ENCODE measurements at places on chromosomes 11 and 22.
A peak's percentile ranks its signal among the peaks of the same experiment; 100 is the strongest.

DNA sequence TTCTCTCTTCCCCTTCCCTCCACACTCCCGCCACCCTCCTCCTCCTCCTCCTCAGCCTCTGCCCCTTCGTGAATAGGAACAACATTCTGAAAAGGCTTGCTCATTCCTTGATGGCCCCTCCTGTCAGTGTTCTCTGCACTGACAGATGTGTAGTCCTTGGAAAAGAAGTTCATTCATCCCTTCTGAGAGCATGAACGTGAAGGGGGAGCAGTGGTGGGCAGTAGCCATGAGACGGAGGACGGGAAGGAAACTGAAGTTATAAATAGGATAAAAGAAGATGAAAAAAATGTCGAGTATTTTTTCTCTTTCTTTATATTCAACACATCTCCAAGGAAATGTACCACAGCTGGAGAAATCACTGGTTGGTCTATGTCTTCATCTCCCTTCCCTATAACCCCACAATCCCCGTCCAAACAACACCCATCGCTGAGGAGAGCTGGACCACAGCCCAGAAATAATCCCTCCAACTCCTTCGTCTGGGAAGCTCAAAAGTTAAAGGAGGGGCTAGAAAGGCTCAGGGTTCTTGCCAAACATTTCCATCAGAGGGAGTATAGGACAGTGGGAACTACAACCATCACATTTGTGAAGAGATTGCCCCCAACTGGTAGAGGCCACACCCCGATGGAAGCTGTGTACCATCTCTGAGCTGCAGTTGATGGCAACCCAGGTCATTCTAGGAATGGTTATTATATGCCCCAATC is 33.5 kb downstream of the ETS1 start:
- DNase-seq = no peak

DNA sequence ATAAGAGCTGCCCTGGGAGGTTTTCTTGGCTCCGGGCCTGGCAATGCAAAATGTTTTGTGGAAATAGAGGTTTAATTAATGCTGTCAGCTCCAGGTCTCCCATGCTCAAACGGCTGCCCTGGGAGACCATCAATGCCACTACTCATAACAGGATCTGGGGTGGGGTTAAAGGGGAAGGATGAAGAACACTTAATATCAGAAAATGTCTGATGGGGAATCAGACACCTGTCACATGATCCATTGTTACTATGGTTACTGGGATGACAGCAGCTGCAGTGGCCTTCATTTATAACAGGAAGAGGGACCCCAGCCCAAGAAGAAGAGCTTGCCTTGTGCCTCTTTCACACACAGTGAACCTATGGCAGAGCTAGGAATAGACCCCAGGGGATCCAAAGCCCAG is 2.2 kb upstream of the SYT13 start:
- no peak for DNase-seq

GRCh38 chr11:46203746-46204145 is 73.7 kb upstream of the CREB3L1 start:
- DNase-seq = no peak

DNA sequence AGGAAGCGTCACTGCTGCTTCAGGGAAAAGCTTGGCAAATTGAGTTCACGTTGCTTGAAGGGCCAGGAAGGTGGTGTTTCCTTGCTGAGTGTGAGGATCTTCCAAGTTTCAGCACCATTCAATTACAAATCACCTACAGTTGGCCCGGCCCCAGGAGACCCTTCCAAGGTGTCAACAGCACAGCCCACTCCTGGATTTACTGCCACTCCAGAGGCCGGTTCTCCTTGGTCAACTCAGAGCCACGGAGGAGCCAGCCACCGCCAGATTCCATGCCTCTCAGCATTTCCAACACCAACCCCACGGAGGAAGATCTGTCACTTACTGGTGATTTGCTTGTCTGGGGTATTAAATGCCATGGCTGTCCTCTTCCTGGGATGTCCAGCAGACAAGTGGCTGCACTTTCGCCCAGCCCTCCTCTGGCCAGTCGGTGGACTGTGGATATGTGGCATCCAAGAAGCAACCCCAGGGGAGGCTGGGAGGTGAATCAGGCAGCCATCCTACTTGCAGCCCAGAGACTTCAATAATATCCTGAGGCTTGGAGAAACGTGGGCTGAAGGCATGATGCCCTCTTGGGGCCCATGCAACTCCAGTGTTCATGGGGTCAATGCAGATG is 74.1 kb upstream of the SHANK2 start:
- DNase-seq = no peak

GRCh38 chr11:128621601-128622501 is 34.5 kb upstream of the ETS1 start:
- no peak for DNase-seq

GRCh38 chr22:36267896-36268485 is 15.1 kb downstream of the APOL1 start:
- DNase-seq = no peak

GRCh38 chr22:30337461-30337778 is 10.7 kb upstream of the TBC1D10A start:
- DNase-seq = no peak

DNA sequence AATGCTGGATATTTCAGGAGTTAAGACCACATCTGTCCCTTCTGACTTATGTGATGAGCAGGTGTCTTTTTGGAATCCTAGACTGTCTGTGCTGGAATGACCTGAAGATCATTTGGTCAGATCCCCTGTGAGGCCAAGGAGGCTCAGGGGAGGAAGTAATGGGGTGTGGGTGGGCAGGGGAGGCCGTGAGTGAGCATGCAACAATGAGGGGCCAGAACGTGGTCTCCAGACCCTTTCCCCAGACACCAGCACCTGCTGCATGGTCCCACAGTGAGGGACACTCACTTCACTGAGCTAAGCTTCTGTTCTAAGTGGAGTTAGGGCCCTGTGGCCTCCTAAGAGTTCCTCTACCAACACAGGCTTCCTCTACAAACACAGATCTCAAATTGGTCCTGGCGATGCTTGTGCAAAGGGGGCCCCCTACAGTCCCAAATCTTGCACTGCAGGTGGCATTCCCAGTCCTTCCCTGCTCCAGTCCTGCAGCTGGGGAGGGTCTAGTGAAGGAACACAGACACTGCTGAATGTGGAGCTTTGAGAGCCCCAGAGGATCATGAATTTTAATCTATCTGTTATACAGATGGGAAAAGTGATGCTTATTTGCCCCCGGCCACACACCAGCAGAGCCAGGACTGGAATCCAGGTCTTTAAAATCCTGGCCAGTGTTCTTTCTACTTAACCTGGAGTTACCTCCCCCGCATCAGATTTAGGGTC is 7.4 kb downstream of the USP2 start:
- peak; percentile 83 for DNase-seq

GRCh38 chr11:65500387-65501185 is 1.7 kb downstream of the MALAT1 start:
- peak; percentile 50 for DNase-seq

DNA sequence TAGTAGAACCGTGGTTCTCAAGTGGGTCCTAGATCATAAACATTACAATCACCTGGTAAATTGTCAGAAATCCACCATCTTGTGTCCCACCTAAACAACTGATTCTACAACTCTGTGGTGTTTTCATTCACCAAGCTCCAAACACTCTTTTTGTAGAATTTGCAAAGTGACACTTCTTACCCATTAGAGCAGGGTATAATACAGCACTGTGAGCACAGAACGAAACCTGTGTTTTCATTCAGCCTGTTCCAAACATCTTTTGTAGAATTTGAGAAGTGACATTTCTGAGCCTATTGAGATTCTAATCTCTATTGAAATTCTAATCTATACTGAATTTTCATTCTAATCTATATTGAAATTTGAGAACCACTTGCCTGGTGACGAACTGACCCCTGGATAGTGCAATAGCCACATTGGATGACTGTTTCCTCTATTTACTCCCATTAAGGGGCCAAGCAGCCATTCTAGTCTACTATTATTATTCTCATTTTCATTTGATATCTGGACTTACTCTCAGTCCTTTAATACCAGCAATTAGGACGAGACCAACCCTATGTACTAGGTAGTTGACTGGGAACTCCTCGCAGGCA is 616.6 kb downstream of the LRRC4C start:
- DNase-seq = no peak

GRCh38 chr11:59710136-59710847 is 3.4 kb downstream of the OR10V1 start:
- DNase-seq = no peak

DNA sequence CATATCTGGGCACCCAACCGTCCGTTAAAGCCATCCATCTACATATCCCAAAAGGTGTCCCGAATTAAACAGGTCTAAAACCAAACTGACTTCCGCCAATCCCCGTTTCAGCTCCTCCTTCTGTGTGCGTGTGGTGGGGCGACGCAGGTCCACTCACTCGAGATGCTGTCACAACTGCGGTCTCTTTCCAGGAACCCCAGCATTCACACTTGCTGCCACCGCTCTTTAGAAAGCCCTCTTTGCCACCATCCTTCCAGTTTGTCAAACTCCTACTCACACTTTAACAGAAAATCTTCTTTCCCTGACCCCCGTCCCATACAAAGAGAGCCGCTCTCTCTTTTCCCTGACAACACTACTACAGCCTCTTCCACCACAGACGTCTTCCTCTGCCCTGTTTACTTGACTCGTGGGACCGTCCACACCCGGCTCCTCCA is 467 bp downstream of the ESS2 start:
- no peak for DNase-seq

DNA sequence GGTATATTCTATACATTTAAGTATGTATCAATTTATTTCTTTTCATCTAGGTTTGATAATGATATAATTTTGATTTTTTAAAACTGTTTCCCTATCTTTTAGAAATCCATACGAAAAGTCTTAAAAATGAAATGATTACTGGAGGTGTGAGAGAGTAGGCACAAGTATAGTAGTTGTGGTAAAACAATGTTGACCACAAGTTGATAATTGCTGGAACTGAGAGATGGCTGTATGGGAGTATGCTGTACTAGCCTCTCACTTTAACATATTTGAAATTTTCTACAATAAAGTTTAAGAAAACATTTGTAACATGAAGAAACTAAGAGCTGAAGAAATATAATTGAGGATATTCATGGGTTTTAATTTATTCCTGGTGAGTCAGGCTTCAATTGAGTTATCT is 30.0 kb downstream of the FSHB start:
- DNase-seq = no peak

DNA sequence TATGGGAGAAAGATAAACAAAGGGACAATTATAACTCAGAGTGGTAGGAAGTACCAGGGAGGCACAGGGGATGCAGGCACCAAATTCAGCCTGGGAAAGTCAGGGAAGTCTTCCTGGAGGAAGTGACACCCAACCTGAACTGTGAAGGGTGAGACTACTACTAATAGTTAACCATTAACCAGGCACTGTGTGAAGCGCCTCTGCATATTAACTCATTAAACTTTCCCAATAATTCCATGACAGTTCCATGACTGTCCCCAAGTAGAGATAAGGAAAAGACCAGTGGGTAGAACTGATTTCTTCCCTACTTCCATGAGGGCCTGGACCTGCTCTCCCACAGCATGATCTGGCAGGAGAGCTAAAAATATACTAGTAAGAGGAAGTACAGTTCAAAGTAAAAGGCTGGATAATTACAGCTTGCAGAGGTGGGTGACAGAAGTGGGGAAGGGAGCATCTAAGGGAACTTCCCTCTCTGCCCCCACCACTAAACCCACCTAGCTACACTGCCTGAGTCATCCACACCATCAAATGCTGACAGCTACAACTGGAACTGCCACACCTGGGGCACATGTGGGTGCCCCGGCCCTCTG is 4.7 kb upstream of the AP1B1 start:
- no peak for DNase-seq

GRCh38 chr11:122189229-122189628 is 73.2 kb upstream of the BLID start:
- no peak for DNase-seq

DNA sequence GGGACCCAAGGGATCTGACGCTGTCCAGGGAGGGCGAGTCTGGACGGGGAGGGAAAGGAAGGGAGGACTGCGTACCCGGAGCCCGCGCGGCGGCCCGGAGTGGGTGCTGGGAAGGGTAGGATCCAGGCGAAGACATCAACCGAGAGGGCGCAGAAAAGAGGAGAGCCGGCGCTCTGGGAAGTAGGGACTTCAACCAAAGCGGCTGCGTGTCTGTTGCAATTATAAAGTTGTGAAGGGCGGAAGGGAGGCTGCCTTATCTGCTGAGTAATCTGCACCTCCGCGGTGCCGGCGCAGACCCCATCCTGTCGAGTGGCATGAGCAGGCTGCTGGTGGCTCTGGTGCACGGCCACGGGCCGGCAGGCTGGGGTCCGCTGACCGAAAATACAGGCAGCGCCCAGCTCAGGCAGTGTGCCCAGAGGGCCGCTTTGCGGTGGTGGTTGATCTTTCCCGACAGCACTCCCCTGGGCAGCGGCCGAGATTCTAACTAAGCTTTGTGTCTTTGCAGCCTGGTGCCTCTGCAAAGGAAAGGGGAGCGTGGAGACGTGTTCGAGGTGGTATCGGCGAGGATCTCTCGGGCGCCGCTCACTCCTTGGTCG is 978 bp downstream of the C11orf87 start:
- no peak for DNase-seq

DNA sequence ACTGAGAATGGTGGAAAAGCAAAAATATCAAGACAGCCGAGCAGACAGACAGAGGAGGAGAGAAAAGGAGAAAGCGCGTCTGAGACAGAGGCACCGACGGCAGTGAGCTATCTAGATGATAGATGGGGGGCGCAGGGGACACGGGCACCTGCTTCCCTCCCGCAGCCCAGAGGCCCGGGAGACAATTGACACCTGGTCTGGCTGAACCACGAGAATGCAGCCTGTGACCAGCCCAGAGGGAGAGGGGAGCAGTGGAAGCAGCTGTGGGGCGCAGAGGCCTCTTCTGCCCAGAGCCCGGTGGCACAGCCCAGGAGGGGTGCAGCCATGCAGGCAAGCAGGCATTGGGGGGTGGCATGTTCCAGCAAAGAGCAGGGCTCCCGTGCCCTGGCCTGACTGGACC is 48.2 kb downstream of the ELFN2 start:
- DNase-seq = no peak

GRCh38 chr22:43277987-43278601 is 65.1 kb downstream of the SCUBE1 start:
- DNase-seq = no peak

DNA sequence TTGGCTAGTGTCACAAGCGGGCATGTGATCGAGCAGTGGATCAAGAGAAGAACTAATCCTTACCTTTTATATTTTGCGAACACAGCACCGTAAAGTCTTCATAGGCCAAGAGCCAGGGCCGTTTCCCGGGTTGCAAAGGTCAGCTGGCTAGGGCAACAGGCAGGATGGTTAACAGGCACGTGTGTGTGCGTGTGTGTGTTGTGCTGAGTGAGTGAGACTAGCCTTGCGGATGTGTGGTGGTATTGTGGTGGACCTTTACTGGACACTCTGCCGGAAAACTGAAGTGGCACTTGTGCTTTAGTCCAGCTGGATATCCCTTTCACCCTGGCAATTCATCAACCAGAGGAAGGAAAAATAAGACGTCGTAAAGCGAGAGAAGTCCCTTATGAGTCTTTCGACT is 176.7 kb downstream of the BCR start:
- DNase-seq = no peak

- DNase-seq = no peak
Measured at GRCh38 chr11:68692871-68693483, 8.6 kb downstream of the GAL start.
